ENCODE measurements at places on chromosomes 12 and 14. TPM values are rescaled to one million over a fixed set of nuclear protein-coding genes. Genes with fewer than 3 reads are reported as not detected.

GRCh38 chr12:55720894-55721444 is 776 bp downstream of the RDH5 start:
- H3K27me3 ChIP-seq: no peaks in the 10 kb centered on the region
- DNase-seq: peak; percentile 99
- peaks cover 25% of the 10 kb centered on the region for H3K36me3 ChIP-seq
- H3K27ac ChIP-seq: peak overlapping the region; percentile 81
- H3K4me1 ChIP-seq: peaks cover 65% of the 10 kb centered on the region

DNA sequence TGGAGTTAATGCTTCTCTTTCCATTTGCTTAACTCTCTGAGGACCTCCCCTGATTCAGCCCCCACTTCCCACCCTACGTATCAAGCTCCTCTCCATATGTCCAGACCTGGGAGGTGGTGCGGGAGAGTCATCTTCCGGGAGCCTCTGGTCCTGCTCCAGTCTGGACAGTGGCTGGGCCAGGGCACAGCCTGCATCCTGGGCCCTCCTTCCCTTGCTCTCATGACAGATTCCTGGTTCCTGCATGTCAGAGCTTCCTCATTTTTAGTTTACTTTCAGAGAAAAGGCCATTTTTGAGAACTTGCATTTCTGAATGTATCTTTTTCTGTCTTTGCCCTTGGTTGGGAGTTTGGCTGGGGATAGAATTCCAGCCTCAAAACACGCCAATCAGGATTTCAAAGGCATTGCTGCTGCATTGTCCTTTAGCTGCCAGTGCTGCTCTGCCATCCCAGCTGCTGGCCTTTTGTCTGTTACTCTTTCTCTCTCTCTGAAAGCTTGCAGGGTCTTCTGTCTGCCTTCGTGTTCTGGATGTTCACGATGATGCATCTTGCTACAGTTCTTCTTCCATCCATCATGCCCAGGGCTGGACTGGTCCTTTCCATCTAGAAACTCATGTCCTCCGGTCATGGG is 54.7 kb downstream of the SLC6A12 start:
- H3K4me3 ChIP-seq: no peak overlapping the region
- H3K36me3 ChIP-seq: no peaks in the 10 kb centered on the region
- no peak overlapping the region for H3K27ac ChIP-seq
- no peaks in the 10 kb centered on the region for H3K4me1 ChIP-seq
- no peak for DNase-seq
- peaks cover 25% of the 10 kb centered on the region for H3K27me3 ChIP-seq

DNA sequence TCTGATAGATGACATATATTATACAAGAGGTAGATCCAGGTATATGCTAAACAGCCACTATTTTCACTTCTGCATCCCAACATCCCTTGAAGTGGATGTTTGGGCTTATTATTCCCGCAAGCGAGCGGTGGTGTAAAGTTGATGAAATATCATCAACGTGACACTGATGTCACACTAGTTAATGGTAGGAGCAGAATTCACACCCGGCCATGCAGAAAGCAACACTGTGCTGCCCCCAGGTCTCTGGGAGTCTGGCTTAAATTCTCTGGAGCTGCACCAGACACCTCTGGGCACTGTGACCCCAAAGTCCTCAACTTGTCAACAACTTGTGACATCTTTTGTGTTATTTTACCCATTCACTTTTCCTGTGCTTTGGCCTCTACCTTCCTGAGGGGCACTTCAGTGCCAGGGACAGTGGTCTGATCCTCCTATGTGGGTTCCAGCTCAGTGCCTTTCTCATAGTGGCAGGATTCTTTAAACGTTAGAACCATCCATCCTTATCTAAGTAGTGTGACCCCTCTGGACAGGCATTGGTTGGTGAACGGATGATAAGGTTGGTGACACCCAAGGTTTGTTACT is 952 bp downstream of the DRAM1 start:
- no peaks in the 10 kb centered on the region for H3K27me3 ChIP-seq
- H3K4me1 ChIP-seq: peaks cover 14% of the 10 kb centered on the region
- H3K4me3 ChIP-seq: peak overlapping the region; percentile 83
- DNase-seq: peak; percentile 45
- H3K36me3 ChIP-seq: 0 out of 2 replicates have a peak, but pooled peaks cover 13% of the 10 kb centered on the region
- peak overlapping the region; percentile 86 for H3K27ac ChIP-seq

DNA sequence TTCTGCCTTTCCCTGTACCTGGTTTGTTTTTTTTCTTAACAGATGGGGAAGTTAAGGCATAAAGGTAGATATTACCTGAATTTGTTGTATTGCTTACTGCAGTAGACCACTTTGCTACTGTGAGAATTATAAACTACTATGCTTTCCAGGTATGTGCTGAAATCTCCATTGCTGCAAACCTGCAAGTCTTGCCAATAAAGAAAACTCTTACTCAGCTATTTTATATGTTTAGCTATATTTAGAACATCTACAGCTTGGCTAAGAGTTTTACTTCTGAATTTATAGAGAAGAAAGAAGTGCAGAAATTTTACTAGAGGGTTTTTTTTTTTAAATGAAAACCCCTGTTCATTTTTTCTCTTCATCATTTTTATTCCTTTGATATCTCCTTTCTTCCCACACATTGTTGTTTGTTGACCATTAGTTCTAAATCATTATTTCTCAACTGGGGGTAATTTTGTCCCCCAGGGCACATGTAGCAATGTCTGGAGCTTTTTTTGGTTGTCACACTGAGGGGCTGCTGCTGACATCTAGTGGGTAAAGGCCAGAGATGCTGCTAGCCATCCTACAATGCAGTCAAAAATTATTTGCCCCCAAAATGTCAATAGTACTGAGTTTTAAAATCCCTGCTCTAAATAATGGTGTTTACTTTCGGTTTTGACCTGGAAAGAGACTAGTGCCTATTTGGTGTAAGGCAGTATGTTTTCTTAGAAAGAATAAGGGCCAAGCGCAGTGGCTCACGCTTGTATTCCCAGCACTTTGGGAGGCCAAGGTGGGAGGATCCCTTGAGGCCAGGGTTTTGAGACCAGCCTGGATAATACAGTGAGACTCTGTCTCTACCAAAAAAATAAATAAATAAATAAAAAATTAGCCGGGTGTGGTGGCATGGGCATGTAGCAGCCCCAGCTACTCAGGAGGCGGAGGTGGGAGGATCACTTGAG is 48.6 kb downstream of the PCNX1 start:
- H3K27me3 ChIP-seq: no peaks in the 10 kb centered on the region
- no peak overlapping the region for H3K27ac ChIP-seq
- H3K4me1 ChIP-seq: peaks cover 6% of the 10 kb centered on the region
- H3K36me3 ChIP-seq: peaks cover 3% of the 10 kb centered on the region
- H3K4me3 ChIP-seq: no peak overlapping the region

DNA sequence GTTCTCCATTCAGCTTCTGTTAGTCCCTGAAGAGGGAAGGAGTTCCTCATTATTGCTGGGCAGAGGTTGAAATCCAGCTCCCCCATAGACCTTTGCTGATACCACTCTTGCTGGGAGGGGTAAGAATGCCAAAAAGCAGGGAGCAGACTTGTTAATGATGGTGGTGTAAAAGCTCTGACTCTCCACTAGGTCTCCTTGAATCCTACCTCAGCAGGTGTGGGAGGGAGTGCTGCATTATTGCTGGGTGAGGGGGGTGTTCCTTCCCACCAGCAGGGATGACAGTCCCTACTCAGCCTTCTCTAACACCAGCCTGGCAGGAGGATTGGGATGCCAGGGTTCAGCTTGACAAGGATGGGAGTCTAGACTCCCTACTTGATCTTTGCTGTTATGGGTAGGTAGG is 185.8 kb upstream of the NOS1 start:
- no peak overlapping the region for H3K4me3 ChIP-seq
- no peak for DNase-seq
- H3K27ac ChIP-seq: no peak overlapping the region
- H3K4me1 ChIP-seq: no peaks in the 10 kb centered on the region
- H3K27me3 ChIP-seq: no peaks in the 10 kb centered on the region

GMFB gene
- total RNA-seq: 286 TPM

C1S gene
- 200 TPM for total RNA-seq

DNA sequence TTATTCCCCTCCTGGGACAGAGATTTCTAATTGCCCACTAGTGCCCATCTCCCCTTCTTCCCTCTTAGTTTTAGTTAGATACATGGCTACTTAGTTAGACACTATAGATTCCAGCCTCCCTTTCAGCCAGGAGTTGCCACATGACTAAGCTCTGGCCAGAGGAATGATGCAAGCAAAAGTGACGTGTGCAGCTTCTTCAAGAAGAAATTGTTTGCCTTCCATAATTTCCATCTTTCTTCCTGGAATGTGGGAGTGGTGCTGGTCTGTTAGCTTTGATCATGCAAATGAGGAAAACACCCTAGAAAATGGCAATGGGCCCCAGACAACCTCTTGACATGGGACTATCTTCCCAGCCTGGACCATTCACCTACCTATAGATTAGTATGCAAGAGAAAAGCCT is 21.4 kb downstream of the CCDC177 start:
- H3K36me3 ChIP-seq: no peaks in the 10 kb centered on the region
- peaks cover 39% of the 10 kb centered on the region for H3K27me3 ChIP-seq
- H3K4me3 ChIP-seq: no peak overlapping the region
- no peak overlapping the region for H3K27ac ChIP-seq
- DNase-seq: peak; percentile 75

GRCh38 chr12:116644806-116645205 is 85.6 kb downstream of the MAP1LC3B2 start:
- no peak for DNase-seq
- H3K27ac ChIP-seq: no peak overlapping the region
- no peaks in the 10 kb centered on the region for H3K4me1 ChIP-seq
- H3K36me3 ChIP-seq: no peaks in the 10 kb centered on the region
- H3K4me3 ChIP-seq: no peak overlapping the region
- H3K27me3 ChIP-seq: peaks cover 2% of the 10 kb centered on the region

GRCh38 chr14:89654998-89655397 is 238.0 kb upstream of the FOXN3 start:
- H3K36me3 ChIP-seq: no peaks in the 10 kb centered on the region
- H3K27me3 ChIP-seq: no peaks in the 10 kb centered on the region
- peaks cover 8% of the 10 kb centered on the region for H3K4me1 ChIP-seq
- no peak overlapping the region for H3K4me3 ChIP-seq

GRCh38 chr14:32588448-32589320 is 259.6 kb downstream of the AKAP6 start:
- peak; percentile 65 for DNase-seq
- no peak overlapping the region for H3K4me3 ChIP-seq
- no peak overlapping the region for H3K27ac ChIP-seq

GRCh38 chr14:26621364-26621763 is 23.5 kb upstream of the NOVA1 start:
- no peak overlapping the region for H3K4me3 ChIP-seq
- H3K36me3 ChIP-seq: no peaks in the 10 kb centered on the region
- H3K4me1 ChIP-seq: peaks cover 17% of the 10 kb centered on the region
- no peaks in the 10 kb centered on the region for H3K27me3 ChIP-seq

DNA sequence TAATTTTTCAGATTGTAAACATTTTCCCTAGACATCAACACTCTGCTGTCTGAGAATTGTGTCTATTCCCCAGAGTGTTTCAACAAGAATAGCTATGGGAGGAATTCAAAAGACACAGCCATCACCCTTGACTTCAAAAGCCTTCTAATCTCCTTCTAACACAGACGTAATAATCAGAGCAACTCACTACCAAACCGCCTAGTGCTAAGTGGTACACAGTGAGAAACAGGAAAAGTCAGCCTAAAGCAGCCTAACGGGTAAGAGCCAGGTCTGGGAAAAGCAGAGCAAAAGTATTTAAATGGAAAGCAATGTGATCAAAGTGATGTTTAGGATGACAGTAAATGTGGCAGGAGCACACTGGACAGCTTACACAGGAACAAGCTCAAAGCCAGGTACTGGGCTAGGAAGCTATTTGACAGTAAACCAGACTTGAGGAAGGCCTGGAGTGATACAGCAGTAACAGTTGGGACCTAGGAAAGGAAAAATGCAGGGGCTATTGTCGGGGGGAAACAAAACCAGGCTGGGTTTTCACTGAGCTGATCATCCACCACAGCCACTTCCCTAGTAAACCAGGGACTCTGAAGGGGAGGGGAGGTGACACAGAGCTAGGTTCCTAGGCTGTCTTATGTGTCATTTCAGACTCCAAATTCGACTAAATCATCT is 29.4 kb downstream of the CORO1C start:
- peak overlapping the region; percentile 33 for H3K4me3 ChIP-seq
- peaks cover 55% of the 10 kb centered on the region for H3K36me3 ChIP-seq
- H3K27me3 ChIP-seq: no peaks in the 10 kb centered on the region
- peaks cover 56% of the 10 kb centered on the region for H3K4me1 ChIP-seq
- peak; percentile 56 for DNase-seq

PROX2 gene
- not detected for total RNA-seq

DNA sequence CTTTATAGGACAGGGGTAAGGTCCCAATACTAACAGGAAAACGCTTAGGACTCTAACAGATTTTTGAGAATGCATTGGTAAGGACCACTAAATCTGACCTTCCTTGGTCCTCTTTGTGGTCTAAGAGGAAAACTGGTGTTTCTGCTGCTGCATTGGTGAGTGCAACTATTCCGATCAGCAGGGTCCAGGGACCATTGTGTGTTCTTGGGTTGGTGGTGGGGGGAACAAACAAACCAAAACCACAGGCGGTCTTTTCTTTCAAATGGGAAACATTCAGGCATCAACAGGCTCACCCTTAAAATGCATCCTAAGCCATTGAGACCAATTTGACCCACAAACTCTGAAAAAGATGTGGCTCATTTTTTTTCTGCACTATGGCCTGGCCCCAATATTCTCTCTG is 20.7 kb downstream of the EPYC start:
- H3K4me3 ChIP-seq: no peak overlapping the region
- no peak overlapping the region for H3K27ac ChIP-seq
- H3K36me3 ChIP-seq: no peaks in the 10 kb centered on the region
- DNase-seq: no peak
- peaks cover 12% of the 10 kb centered on the region for H3K4me1 ChIP-seq
- H3K27me3 ChIP-seq: no peaks in the 10 kb centered on the region

- H3K27me3 ChIP-seq: no peaks in the 10 kb centered on the region
- H3K36me3 ChIP-seq: no peaks in the 10 kb centered on the region
- no peak overlapping the region for H3K27ac ChIP-seq
- no peaks in the 10 kb centered on the region for H3K4me1 ChIP-seq
- no peak overlapping the region for H3K4me3 ChIP-seq
- peak; percentile 23 for DNase-seq
These were observed 463.4 kb downstream of the SLC16A7 start for GRCh38 chr12:60059180-60059579.

GRCh38 chr14:105213361-105213760 is 32.2 kb upstream of the NUDT14 start:
- no peak for DNase-seq
- H3K4me3 ChIP-seq: no peak overlapping the region
- no peaks in the 10 kb centered on the region for H3K27me3 ChIP-seq
- no peak overlapping the region for H3K27ac ChIP-seq
- no peaks in the 10 kb centered on the region for H3K4me1 ChIP-seq

GRCh38 chr14:29518335-29518734 is 409.3 kb downstream of the PRKD1 start:
- H3K36me3 ChIP-seq: no peaks in the 10 kb centered on the region
- no peak overlapping the region for H3K27ac ChIP-seq
- DNase-seq: peak; percentile 48
- no peaks in the 10 kb centered on the region for H3K4me1 ChIP-seq
- no peaks in the 10 kb centered on the region for H3K27me3 ChIP-seq
- H3K4me3 ChIP-seq: no peak overlapping the region

DNA sequence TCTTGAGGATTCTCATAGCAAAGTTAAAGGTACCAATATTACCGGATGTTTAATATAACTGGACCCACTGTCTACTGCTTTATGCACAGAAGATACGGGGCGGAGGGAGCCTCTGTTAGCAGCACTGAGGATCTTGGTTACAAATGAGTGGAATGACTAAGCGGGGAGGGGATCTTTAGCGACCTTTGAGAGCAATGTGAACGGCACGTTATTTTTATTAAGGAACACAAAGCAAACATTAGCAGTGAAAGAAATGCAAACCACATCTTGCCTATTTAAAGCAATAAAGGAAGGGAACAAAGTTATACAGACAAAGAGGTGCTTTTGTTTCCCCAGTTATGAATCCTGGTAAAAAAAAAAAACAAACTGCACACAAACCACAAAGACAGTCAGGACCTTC is 27.1 kb upstream of the PRMT8 start:
- no peak overlapping the region for H3K4me3 ChIP-seq
- H3K4me1 ChIP-seq: no peaks in the 10 kb centered on the region

KRT79 gene
- total RNA-seq: not detected

TOMM20L gene
- not detected for total RNA-seq

Measured in GM23248 (cell line).